ENCODE measurements at places on chromosomes 13 and 19.

DNA sequence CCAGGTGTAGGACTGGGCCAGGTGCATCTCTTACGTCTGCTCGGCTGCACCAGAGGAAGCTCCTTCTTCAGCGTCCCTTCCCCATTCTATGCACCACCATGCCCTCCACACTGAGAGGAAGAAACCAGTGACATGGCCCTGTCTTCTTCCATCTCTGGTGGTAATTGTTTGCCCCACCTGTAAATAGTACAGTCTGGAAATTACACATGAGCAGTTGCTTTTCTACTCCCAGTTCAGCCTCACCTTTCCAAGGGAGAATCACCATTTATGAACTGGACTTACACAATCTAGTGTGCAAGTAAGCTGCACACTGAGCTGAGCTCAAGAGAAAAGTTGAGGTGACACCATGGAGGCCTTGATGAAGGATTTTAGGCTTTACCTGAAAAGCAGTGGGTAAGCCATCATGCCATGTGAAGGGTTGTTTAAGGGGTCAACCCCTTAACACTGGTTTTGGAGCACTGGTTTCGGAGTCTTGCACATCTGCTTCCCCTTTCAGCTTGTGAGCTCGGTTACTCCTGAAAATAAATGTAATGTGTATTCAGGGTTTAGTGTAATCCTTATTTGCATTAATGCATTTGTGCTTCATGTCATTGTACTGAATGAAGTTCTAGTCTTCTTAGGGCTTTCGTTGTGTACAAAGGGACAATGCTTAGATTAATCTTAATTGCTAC lies 22.4 kb downstream of the ZNF536 start:
- no peak for DNase-seq

GRCh38 chr19:35860818-35861639 lies 4.3 kb downstream of the KIRREL2 start:
- DNase-seq, result no peak

- DNase-seq, result peak; percentile 31
Observed at GRCh38 chr13:27120811-27121210, 50.8 kb downstream of the USP12 start.

GRCh38 chr19:12789904-12790619 lies 1.2 kb upstream of the JUNB start:
- peak; percentile 91 for DNase-seq

DNA sequence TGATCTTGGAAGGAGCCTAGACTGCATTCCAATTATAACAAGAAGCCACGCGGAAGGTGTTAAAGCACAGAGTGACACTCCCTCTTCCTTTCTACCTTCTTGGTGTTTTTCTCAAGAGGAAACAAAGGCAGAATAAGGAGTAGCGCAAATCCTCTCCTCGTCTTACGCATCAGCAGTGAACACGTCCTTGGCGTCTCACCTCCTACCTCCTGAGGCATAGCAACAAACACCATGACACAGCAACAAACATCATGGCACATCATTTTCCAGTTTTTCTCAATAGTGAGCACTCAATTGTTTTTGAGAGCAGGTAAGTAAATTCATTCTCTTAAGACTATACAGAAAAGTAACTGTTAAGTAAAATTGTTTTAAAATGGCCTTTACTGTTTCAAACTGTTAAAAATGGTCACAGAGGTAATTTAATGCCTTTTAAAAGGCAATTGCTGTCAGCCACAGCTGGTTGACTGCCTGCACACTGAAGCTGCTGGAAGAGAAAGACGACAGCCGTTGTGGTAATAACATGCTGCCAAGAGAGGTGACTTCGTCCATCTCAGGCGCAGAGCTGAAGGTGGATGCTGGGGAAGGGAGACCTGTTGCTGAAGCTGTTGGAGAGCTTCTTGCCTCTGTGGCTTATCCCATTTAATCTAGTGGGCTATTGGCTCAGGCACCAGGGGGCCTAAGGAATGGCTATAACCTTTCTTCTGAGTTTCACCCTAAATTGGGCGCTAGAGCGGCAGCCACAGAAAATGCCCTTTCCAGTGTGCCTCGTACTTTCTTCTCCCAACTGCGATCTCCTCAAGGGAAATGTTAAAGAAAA lies 703.7 kb downstream of the UQCRFS1 start:
- DNase-seq, result no peak

- no peak for DNase-seq
Observed at GRCh38 chr13:93774506-93774905, 547.9 kb downstream of the GPC6 start.

GRCh38 chr13:53694814-53695532 lies 666.4 kb downstream of the OLFM4 start:
- no peak for DNase-seq

Data from amniotic epithelial cell (primary cell).